ENCODE measurements at places on chromosomes 7 and 10.

GRCh38 chr10:52357971-52358370 is 43.9 kb downstream of the DKK1 start:
- no peak for DNase-seq

DNA sequence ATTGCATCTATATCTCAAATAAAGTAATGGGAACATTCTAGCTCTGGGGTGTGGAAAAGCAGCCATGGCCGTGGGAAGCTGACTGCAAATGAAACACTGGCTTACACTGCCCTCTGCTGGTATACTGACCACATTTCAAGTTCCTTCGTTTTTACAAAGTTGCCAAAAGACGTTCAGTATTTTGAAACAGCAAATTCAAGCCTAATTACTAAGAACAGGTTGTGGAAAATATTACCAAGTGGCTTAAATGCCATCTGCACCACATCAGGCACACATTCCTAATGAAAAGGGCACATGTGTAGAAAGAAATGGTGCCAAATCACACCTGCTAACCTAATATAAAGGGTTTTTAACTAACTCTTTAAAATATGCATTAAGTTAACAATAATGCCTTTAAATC is 83.9 kb downstream of the JAZF1 start:
- peak; percentile 40 for DNase-seq

DNA sequence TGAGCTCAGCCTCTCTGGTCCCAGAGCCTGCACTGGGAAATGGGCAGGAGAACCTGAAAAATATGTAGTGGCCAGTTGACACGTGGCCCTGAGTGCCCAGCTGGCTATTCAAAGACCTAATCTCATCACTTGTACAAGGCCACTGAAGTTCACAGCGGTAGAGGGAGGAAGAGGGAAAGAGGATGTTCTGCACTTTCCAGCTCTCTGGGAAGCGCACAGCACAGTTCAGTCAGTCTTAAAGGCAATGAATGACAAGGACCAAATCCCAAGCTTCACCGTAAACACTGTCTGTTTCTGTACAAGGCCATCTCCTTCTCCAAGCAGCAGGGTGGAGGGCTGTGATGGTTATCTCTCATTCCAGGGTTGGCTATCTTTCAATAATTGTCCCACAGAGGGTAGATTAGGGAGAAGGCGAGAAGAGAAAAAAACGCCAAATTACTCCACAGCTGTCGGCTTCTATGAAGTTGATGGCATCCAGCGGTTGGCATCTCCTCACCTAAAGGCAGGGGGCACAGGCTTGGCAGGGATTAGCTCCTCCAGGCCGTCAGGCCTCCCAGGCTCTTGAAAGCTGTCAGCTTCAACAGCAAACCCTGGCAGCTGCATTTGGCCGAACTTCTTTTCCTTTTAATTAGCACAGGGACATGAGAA is 10.6 kb downstream of the SFMBT2 start:
- DNase-seq: no peak

- no peak for DNase-seq
Observed at GRCh38 chr7:150335108-150335773, 6.2 kb downstream of the RARRES2 start.

GRCh38 chr7:140267381-140268226 is 90.8 kb upstream of the KDM7A start:
- DNase-seq: no peak

GRCh38 chr10:3964516-3964915 is 179.5 kb upstream of the KLF6 start:
- no peak for DNase-seq

GRCh38 chr7:102248456-102249395 is 37.9 kb upstream of the SH2B2 start:
- no peak for DNase-seq

DNA sequence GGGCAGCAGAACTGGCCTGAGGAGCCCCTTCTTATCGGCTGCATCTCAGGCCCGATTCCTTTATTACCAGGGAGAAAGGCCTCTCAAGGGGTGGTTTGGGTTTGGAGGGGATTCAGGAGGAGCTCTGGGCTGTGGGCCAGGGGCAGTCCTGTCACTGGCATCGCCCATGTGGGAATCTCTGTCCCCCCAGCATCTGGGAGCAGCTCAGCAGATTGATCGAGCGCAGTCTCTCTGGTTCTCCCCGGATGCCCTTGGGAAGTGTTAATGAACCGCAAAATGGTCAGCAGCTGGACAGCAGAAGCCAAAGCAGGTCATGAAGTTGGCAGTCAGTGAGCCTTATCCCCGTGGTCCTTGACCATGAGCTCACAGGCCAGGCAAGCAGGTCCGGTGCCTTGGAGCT is 104.4 kb upstream of the ANLN start:
- no peak for DNase-seq

DNA sequence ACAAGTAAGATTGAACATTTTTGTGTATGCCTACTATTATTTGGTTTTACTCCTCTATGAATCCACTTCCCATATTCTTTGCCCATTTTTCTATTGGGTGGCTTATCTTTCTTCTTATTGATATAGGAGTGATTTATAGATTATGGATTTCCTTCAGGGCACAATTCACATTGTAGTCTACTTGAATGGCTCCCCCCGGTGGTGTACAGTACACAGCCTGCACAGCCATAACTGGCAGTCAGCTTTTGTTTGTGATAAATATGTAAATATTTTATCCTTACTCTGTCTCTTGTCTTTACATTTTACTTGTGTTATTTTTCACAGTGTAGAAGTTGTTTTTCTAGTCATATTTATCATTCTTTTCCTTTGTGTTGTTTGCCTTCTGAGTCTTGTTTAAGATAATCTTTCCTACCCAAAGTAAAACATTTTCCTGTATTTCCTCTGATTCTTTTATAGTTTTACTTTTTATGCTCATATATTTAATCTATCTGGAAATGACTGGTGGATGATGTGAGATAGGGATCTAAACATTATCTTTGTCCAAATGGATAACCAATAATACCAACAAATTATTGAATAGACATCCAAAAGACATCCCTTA is 23.9 kb upstream of the CALD1 start:
- no peak for DNase-seq

DNA sequence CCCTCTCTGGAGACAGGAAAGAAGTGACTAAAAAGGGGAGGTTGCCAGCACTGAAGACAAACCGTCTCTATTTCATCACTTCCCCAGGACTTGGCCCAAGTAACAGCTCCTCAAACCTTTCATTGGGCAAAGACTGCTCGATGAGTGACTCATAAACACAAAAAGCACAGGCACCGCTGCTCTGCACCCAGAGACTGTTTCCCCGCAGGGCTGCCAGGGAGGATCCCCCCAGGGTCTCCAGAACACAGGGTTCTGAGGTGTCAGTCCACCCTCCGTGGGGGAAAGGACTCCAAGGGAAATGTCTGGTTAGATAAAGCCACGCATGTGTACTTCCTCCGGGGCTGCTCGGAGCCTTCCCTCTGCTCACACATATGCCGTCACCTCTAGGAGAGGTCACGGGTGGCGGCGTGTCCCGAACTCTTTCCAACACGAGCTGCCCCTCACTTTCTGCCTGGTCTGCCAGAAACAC is 59.9 kb downstream of the INSIG1 start:
- DNase-seq: no peak

All from MM.1S (cell line).